ENCODE measurements at places on chromosomes 6 and 20.
A peak's percentile ranks its signal among the peaks of the same experiment; 100 is the strongest.

GRCh38 chr6:1201547-1202200 lies 110.2 kb upstream of the FOXQ1 start:
- no peak for DNase-seq

DNA sequence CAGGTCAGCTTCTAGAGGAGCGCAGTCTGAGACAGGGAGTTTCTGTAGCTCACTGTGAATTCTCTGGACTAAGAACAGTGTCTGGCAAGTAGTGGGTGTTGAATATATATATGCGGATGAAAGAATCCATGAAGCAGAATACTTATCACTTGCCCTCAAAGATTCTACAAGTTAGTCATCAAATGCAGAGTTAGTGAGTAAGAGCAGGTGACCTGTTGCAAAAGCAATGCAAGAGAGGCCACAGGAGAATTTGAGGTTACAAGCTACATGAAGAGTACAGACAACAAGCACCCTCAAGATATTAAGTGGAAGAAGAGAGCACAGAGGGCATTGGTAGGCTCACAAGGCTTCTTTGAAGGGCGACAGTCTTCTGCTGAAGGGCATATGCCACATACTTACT lies 103.4 kb upstream of the BTBD3 start:
- no peak for DNase-seq

DNA sequence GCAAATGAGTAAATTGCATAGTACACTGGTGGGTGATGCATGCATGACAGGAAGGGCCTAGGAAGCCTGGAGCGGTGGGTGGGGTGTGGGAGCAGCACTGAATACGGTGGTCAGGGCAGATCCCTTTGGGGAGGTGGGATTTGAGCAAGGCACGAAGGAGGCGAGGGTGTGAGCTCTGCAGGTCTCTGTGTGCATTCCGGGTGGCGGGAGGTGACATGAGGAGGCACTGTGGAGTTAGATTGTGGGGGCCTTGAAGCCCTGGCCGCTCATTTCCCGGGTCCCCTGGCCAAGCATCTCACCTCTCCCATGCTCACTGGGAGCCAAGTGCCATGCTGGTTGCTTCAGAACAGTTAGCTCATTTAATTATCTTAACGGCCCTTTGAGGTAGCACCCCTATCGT lies 6.2 kb upstream of the SPDEF start:
- DNase-seq: no peak

DNA sequence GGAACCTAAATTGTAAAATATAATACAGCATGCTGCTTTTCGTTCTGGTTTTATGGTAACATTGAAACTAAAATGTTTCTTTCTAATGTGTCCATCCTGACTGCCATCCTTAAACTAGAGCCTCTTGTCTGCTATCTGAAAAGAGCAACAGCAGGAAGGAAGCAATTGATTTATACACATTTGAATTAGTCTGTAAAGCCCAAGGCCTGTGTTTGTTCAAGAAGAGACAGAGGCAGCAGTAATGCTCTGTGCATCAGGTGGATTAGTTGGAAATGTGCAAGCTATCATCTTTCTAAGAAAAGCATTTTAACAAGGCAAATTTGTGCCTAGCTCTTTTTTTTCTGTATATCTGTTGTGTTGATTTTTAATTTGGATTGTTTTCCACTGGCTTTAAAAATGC lies 128.6 kb downstream of the SCAF8 start:
- no peak for DNase-seq

DNA sequence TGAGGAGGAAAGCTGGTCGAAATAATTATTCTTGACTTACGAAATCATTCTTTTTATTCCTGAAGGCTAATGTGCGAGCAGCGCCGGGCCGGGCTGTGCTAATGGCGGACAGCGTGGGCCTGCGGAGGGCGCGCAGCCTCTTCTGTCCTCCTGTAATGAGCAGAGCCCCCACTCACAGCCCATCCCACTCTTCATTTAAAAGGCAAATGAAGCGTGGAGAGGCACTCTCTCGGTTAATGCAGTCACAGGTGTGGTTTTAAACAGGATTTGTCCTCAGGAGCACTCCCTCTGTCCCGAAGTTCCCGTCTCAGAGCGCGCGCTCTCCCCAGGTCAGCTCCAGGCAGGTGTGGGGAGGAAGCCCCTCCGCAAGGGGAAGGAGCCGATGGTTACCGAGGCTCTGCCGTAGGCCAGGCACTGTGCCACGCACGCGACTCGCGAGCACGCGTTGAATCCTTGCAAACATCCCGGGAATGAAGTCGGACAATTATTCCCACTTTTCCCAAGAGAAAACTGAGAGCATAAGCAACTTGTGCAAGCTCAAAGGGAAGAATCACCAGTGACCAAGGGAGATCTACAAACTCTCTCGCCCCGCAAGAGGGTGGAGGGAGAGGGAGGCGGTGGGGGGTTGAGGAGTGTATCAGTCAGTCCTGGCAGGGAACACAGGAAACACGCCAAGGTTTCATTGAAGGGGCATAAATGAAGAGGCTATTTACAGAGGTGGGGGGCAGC lies 35.5 kb upstream of the ZFAND3 start:
- peak; percentile 31 for DNase-seq

GRCh38 chr6:19812512-19813119 lies 24.6 kb upstream of the ID4 start:
- DNase-seq: no peak

- peak; percentile 65 for DNase-seq
Observed at GRCh38 chr6:151058021-151058733, 181.6 kb upstream of the AKAP12 start.

- DNase-seq: no peak
Observed at GRCh38 chr6:111468329-111469012, 14.5 kb downstream of the REV3L start.

DNA sequence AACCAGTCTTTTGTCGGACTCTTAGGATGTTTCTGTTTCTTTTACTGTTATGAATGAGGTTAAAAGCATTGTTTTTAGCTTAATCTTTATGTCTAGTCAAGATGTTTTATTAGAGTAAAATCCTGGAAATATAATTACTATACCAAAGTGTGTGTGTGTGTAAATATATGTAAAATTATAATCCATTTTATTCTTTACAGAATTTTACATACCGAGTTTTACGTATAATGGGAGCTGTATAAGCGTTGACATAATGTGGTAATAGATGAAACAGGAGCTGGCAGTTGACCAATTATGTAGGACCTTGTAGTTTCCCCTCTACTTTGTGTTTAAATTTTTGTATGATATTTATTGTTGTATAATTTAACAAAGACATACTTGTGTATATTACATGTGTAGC lies 16.7 kb downstream of the MAP3K4 start:
- DNase-seq: no peak
